DMS79 (cell line): ENCODE measurements at places on chromosomes 3 and 15.

DNA sequence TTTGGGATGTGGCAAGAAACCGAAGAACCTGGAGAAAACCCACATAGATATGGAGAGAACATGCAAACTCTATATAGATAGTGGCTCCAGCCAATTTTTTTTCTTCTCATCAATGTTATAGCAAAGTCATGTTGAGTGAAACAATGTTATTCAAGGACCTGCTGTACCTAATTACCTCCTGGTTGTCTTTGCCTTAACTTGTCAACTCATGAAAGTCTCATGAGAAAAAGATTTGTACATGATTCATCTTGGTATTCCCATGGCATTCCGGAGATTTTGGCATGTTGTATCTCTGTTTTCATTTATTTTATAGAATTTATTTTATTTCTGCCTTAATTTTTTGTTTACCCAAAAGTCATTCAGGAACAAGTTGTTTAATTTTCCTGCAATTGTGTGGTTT, 303.8 kb upstream of the CDIN1 start:
- DNase-seq, result no peak

- DNase-seq, result no peak
Observed at GRCh38 chr3:102036472-102036871, 187.2 kb downstream of the NFKBIZ start.

GRCh38 chr3:87046241-87046640, 55.3 kb upstream of the VGLL3 start:
- no peak for DNase-seq

DNA sequence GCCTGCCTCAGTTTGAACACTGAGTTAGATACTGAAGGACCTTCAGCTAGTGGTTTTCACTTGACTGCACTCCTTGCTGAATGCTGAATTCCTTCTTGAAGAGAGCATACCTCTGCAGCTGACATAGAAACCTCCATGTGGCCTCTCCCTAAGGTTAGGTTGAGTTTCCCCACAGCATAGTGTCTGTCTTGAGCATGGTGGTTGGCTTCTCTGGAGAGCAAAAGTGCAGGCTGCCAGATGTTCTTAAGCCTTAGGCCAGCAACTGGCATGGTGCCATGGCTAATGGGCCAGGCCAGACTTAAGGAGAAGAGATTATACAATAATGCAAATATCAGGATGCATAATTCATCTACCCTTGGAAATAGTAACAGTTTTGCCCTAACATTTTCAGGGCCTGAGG, 545.6 kb upstream of the ZNF385D start:
- no peak for DNase-seq

DNA sequence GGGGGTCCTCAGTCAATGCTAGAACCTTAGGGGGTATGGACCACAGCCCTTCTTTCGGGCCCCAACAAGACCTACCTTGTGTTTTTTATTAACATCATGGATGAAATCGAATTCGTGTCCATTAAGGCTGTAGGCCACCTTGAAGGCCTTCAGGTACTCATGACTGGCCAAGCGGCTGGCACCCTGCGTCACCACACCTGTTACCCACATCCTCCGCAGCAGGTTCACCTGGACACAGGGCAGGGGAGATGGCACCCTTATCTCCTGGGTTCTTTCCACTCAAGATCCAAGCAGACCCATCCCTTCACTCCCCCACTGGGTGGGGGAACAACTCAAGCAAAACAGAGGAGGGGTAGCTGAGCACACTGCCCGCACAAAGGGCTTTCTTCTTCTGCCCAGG, 6.6 kb downstream of the MFGE8 start:
- no peak for DNase-seq

DNA sequence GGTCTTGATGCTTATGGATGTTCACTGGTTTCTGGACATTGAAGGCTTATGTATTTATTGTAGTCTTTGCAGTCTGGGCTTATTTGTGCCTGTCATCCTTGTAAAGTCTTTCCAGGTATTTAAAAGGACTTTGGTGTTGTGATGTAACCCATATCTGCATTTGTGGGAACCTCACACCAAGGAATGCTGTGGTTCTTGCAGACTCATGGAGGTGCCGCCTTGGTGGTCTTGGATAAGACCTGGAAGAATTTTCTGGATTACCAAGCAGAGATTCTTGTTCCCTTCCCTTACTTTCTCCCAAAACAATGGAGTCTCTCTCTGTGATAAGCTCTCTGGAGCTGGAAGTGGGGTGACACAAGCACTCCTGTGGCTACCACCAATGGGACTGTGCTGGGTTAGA, 363.5 kb upstream of the NECTIN3 start:
- no peak for DNase-seq

- DNase-seq, result no peak
Observed at GRCh38 chr15:70609889-70610288, 153.5 kb downstream of the UACA start.

GRCh38 chr15:26038693-26039092, 175.6 kb upstream of the ATP10A start:
- DNase-seq, result no peak

DNA sequence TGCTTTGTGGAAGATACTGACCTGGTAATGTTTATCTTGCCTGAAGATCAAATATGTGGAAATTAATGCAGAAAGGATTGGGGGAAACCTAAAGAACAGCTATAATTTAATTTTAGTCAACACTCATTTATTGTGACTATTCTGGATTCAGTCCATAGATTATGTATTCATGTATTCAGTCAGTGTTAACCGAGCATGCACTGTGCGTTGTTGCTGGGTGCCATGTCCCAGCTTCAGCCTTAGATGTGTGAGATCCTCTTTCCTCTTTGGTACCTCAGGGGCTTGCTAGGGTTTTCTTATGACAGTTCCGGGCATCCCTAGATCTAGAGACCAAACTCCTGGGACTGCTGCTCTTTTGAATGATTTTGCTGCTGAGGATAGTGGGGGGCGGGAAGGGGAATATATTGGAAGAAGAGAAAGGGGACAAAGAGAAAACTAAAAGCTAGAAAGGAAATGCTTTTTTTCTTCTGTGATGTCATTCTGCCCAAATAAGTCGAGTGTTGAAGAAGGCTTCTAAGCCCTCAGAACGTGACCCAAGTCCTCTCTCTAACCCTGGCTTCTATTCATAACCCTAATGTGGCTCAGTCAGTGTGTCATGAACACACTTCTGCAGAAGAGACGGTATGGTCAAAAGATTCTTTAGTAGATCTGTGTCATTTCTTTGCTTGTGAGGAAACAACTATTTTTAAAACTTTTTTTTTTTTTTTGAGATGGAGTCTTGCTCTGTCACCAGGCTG, 33.5 kb downstream of the STARD9 start:
- DNase-seq, result no peak

DNA sequence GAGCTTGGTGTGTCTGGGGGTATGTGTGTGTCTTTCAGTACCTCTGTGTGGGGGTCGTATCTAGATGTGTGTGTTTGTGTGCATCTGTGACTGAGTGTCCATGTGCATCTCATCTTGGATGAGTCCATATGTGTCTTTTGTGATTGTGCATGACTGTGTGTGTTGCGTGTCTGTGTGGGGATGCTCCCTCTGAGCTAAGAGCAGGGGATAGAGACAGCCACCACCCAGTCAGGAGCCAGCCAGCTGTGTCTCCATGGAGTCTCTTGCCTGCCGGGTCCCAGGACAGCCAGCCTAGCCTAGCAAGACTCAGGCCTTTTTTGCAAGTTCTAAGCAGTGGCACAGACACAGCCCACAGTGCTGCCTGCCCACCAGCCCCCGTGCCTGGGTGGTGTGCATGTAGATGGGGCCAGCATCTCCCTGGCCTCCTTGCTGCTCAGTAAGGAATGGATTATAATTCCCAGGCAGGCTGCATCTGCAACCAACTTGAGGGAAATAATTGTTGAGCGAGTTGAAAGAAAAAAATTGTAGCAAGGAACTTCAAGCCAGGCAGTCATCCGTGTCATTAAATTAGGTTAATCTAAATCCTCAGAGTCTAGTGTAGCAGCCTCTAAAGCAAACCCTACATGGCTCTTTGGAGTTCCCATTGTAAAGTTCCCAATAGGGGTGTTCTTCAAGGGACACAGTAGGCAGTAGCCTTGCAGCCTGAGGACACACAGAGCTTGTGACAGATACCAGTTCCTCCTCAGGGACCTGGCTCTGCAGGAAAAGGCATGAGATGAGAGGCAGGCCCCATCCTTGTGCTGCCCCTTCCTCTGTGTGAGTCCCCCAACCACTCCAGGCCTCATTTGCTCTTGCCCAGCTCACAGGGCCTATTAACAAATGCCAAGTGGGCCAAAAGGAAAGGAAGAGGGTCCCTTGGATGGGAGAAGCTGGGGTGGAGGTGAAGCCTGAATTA, 35.9 kb upstream of the MRPS22 start:
- DNase-seq, result no peak

DNA sequence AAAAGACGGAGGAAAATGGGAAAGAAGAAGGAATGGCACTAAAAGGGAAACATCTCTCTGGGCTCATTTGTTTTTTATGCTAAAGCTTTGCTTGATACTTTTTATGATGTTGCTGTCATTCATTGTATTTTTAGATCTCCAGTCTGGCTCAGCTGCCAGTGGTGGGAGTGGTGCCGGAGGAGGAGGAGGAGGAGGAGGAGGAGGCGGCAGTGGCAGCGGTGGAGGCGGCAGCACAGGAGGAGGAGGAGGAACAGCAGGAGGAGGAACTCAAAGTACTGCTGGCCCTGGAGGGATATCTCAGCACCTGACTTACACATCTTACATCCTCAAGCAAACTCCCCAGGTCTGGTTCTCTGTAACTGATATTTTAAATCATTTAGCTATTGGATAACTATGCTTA, 49.6 kb downstream of the MAP6D1 start:
- no peak for DNase-seq

GRCh38 chr15:58777107-58777506, 6.0 kb downstream of the MINDY2 start:
- no peak for DNase-seq

DNA sequence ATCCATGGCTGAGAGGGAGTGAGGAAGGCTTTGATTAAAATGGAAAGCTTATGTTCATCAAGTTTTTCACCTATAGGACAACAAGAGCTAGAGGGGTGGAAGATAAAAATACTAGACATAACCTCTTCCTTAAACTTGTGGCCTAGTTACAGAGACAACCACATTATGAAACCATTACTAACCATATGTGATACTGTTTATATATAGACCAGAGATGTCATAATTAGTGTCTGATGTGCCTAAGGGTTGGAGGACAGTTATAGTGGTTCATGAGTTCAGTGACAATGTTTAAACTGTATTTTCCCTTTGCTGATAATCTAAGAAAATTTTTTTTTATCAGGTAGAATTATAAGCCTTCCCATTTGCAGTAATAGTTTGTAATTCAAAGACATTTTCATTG, 23.7 kb downstream of the PHLDB2 start:
- no peak for DNase-seq

DNA sequence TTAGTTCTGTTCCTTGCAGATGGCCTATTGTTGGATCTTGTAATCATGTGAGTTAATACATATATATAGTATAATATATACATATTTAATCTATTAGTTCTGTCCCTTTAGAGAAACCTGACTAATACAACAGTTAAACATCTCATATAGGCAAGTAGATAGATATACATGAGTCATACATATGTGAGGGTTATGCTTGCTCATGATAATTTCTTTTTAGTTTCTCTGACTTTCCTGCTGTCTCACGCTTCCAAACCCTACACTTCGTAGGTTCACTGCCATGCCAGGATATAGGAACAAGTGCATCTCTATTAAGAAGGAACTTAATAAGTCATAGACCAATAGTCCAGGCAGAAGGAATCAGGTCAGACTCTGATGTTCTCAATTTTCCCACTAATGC, 16.8 kb upstream of the CLDN16 start:
- DNase-seq, result no peak

DNA sequence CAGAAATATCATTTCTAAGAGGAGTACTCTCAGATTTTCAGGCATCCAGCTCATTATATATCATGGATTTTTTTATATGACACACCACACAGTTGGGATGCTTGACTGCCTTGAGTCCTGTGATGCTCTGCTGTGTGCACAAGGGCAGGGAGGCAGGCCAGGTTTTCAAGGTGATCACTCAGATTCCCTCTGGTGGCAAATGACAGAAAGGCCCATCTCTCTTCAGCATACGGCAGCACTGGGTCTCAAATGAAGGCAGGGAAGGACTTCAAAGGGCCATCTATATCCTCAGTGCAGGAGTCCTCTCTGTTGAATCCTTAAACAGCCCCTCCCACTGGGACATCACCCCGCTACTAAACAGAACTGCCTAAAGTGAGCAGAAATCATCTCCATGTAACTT, 54.8 kb upstream of the MYO5C start:
- no peak for DNase-seq

GRCh38 chr3:167450195-167450594, 23.6 kb downstream of the SERPINI2 start:
- no peak for DNase-seq

DNA sequence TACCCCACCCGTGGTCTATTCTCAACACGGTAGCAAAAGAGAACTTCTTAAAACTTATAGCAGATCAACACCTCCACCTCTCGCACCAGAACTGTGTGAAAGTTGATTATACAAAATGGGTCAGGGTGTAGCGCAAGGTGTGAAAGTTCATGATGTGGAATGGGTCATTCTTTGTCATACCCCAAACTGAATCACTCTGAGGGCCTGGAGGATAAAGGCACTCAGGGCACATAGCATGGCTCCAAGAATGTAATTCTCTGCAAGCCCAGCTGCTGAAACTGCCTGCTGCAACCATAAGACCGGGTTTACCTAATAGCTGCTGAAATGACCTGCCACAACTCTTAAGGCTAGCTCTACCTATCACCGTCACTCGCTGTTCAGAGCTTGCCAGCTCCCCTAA, 70.0 kb downstream of the FOXP1 start:
- no peak for DNase-seq

DNA sequence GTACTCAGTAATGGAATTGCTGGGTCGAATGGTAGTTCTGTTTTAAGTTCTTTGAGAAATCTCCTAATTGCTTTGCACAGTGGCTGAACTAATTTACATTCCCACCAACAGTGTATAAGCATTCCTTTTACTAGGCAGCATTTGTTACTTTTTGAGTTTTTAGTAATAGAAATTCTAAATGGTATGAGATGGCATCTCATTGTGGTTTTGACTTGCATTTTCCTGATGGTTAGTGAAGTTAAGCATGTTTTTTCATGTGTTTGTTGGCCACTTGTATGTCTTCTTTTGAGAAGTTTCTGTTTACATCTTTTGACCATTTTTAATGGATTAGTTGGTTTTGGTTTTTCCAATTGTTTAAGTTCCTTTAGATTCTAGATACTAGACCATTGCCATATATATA, 28.4 kb downstream of the TP63 start:
- no peak for DNase-seq

GRCh38 chr15:65994832-65995231, 125.5 kb downstream of the RAB11A start:
- DNase-seq, result no peak

GRCh38 chr15:52803467-52804306, 13.6 kb upstream of the ONECUT1 start:
- DNase-seq, result no peak

- DNase-seq, result no peak
Observed at GRCh38 chr3:58122936-58123700, 87.7 kb downstream of the DNASE1L3 start.

DNA sequence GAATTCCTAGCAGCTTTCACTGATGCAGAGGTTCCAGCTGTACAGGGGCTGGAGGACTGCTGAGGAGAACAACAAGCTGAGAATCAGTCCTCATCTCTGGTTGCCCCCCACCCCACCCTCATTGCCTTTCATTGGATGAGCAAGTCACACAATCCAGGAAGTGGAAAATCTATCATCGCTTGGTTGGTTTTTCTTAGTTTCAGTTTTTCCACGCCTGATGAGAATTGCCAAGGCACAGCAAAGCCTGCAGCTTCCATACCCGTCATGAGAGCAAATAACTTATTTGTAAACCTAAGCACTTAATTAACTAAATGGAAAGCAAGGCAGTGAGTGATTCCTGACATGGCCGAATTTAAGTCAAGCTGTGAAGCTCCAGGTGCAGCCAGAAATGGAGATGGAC, 21.4 kb upstream of the LIPC start:
- peak; percentile 63 for DNase-seq
